ENCODE measurements at places on chromosomes 3 and 15. TPM values are rescaled to one million over a fixed set of nuclear protein-coding genes. Genes with fewer than 3 reads are reported as not detected.
A peak's percentile ranks its signal among the peaks of the same experiment; 100 is the strongest.

Gene ARHGEF3
- polyA plus RNA-seq: 5.9 TPM

Gene PP2D1
- polyA plus RNA-seq: not detected

Gene NCEH1
- 12.2 TPM for polyA plus RNA-seq

Gene CPNE4
- polyA plus RNA-seq: not detected

DNA sequence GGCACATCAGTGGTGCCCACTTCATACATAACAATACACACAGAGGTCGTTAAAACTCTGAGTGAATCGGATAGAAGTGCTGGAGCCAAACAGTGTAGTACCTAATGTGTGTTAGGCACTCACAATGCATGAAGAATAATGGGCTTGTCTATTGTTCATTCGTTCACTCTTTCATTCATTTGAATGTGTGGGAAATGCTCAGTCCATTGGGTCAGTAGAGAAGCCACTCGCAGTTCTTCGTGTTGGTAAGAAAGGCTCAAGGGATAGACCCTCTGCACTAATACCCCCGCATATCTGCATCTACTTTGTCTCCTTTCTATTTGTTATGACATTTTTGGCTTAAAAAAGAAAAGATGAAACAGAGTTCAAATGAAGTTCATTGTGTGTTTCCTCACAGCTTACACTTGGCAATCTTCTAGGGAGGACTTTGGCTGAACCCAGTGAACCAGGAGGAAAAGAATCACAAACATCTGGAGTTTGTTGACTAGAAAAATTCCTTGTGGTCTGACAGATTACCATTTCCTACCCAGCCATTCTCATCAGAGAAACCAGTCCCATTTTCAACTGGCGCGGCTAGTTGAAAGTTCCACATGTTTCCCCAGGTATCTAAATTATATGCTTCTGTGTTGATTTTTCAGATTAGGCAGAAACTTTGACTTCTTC lies 32.8 kb upstream of the MFSD1 start:
- DNase-seq: no peak
- peak overlapping the region; percentile 25 for H3K27ac ChIP-seq
- H3K4me1 ChIP-seq: peaks cover 4% of the 10 kb centered on the region
- no peak overlapping the region for H3K4me3 ChIP-seq

- no peak overlapping the region for H3K27ac ChIP-seq
- DNase-seq: no peak
- H3K4me1 ChIP-seq: peaks cover 22% of the 10 kb centered on the region
- H3K27me3 ChIP-seq: no peaks in the 10 kb centered on the region
Observed at GRCh38 chr3:127593178-127593577, 2.6 kb upstream of the TPRA1 start.

DNA sequence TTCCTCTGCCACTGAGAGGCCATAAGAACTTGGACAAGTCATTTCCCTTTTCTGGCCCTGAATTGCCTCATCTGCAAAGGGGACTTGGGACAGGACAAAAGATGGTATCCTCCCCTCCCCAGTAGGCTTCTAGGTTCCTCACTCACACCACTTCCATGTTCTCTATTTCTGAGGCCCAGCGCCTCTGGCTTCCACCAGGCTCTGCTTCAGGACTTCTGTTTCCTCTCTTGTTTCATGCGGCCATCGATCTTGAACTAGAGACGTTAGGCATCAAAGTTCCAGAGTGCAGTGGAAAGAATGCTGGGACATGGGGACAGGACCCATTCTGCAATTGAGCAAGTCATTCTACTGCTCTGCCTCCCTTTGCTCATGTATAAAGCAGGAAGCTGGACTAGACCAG lies 1.7 kb downstream of the TM4SF4 start:
- no peaks in the 10 kb centered on the region for H3K36me3 ChIP-seq
- H3K4me1 ChIP-seq: peaks cover 23% of the 10 kb centered on the region
- H3K4me3 ChIP-seq: no peak overlapping the region
- no peak overlapping the region for H3K27ac ChIP-seq
- no peaks in the 10 kb centered on the region for H3K27me3 ChIP-seq

- H3K27ac ChIP-seq: no peak overlapping the region
- no peaks in the 10 kb centered on the region for H3K4me1 ChIP-seq
- no peaks in the 10 kb centered on the region for H3K36me3 ChIP-seq
- no peak for DNase-seq
Observed at GRCh38 chr3:1723726-1724125, 374.9 kb upstream of the CNTN4 start.

DNA sequence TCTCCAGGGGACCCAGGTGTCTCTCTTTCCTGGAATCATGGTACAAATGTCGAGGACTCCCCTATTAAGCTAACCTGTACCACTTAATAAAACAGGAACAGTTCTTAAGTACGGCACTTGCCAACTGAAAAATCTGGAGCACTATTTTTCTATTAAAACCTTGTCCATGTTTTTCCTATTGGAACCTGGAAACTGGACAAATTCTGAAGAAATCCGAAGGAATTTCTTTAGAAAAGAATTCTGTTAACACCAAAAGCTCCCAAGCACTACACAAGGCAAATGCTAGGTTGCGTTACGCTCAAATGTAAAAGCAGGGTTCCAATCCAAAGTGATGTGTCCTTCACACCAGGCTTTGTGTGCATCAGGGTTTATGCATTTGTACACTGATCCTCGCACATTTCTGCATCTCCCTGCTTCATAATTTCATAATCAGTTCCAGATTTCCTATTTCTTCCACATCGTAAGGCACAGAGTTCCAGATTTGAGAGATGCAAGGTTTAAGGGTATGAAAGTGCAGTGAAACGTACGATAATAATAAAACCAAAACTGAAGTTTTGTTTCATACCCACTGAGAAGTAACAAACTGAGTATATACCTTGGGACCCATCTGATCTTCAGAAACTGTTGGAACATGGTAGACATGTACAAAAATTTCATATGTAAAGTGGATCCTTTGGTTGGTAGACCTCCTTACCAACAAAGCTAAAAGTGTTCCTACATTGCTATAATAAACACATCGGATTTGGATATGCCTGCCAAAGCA lies 132.1 kb upstream of the WNT5A start:
- no peak overlapping the region for H3K27ac ChIP-seq
- H3K4me1 ChIP-seq: peaks cover 8% of the 10 kb centered on the region
- no peaks in the 10 kb centered on the region for H3K27me3 ChIP-seq
- H3K36me3 ChIP-seq: no peaks in the 10 kb centered on the region
- DNase-seq: no peak
- H3K4me3 ChIP-seq: no peak overlapping the region

- no peak for DNase-seq
- H3K27ac ChIP-seq: no peak overlapping the region
- H3K27me3 ChIP-seq: no peaks in the 10 kb centered on the region
- H3K36me3 ChIP-seq: peaks cover 9% of the 10 kb centered on the region
- H3K4me3 ChIP-seq: no peak overlapping the region
Observed at GRCh38 chr3:129463094-129463493, 23.1 kb downstream of the IFT122 start.

- H3K36me3 ChIP-seq: no peaks in the 10 kb centered on the region
- peak overlapping the region; percentile 68 for H3K27ac ChIP-seq
- no peak overlapping the region for H3K4me3 ChIP-seq
- no peaks in the 10 kb centered on the region for H3K27me3 ChIP-seq
- DNase-seq: no peak
Observed at GRCh38 chr3:111851511-111851954, 7.5 kb upstream of the PHLDB2 start.

DNA sequence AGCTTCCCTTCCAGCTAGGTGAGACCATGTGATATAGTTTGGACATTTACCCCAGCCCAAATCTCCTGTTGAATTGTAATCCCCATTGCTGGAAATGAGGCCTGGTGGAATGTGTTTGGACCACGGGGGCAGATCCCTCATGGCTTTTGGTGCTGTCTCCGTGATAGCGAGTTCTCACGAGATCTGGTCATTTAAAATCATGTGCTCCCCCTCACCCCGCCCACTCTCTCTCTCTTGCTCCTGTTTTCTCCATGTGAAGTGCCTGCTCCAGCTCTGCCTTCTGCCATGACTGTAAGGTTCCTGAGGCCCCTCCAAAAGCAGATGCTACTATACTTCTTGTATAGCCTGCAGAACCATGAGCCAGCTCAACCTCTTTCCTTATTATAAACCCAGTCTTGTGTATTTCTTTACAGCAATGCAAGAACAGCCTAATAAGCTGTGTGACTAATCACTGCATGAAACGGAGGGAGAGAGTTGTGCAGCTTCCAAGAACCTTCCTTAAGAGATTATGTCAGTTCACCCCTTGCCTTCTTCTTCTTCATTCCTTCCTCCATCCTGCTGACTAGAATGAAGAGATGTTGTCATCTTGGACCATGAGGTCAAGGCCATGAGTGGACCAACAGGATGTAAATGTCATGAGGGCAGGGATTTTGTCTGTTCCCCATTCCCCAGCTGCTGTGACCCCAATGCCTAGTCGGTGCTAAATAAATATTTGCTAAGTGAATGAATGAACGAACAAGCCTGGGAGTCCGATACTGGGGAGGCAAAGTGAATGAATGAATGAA lies 91.0 kb downstream of the CPN2 start:
- H3K27me3 ChIP-seq: no peaks in the 10 kb centered on the region
- H3K36me3 ChIP-seq: no peaks in the 10 kb centered on the region
- H3K27ac ChIP-seq: no peak overlapping the region
- no peak for DNase-seq
- H3K4me3 ChIP-seq: no peak overlapping the region

DNA sequence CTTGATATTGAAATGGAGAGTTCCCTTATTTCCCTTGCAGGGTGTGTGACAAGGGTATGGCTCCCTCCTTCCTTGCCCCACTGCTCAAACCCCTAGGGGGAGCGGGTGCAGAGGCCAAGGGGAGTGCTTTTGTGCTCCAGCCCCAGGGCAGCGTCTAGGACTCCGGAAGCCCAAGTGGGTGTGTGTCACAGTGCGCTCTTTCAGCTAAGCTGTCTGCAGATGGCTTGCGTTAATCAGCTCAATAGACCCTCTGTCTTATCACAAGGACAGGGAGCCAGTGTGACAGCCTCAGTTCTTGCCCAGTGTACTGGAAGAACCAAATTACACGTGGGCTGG lies 523.6 kb upstream of the LMCD1 start:
- no peaks in the 10 kb centered on the region for H3K27me3 ChIP-seq
- peak; percentile 42 for DNase-seq
- no peak overlapping the region for H3K27ac ChIP-seq

GRCh38 chr15:57234156-57234555 lies 142.1 kb upstream of the CGNL1 start:
- peaks cover 18% of the 10 kb centered on the region for H3K4me1 ChIP-seq
- H3K4me3 ChIP-seq: no peak overlapping the region
- DNase-seq: no peak
- H3K27ac ChIP-seq: no peak overlapping the region
- no peaks in the 10 kb centered on the region for H3K27me3 ChIP-seq

All from SK-N-SH (cell line).